ENCODE measurements at places on chromosomes 5 and 9.

GRCh38 chr9:106969696-106970095, 106.7 kb downstream of the ZNF462 start:
- no peak for DNase-seq

GRCh38 chr9:114688379-114688778, 6.4 kb upstream of the TEX48 start:
- no peak for DNase-seq

DNA sequence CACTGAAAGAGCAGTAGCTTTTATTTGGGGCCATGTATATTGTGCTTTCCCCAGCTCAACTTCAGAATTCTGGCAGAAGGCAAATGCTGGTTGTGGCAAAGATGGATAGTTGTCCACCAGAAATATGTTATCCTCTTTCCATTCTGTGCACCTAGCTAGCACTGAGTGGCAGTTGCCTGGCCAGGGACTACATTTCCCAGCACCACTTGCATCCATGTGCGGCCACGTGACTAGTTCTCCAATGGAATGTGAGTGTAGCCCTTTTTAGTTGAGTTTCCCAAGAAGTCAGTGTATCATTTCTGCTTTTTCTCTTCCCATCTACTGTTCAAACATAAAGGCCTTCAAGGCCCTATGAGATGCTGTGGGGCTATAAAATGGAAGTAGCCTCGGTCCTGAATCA, 354.0 kb upstream of the CLINT1 start:
- no peak for DNase-seq

GRCh38 chr9:87562062-87562461, 64.4 kb downstream of the DAPK1 start:
- DNase-seq = no peak

DNA sequence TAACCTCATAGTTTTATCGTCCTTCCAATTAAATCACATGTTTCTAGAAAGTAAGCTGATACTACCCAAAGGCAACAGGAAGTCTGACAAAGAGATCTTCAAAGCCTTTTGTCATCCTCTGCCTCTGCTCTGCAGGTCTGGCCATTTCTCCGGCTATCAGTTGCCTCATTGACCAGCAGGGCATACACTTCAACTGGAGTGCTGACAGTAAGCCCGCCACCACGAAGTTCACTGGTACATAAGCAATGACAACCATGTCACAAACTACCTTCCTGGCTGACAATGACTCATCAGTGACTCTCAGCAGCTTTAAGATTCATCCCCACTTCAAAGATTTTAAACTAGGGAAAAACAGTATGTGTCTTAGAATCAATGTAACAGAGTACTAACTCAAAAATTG, 20.6 kb downstream of the SPTLC1 start:
- DNase-seq = no peak

DNA sequence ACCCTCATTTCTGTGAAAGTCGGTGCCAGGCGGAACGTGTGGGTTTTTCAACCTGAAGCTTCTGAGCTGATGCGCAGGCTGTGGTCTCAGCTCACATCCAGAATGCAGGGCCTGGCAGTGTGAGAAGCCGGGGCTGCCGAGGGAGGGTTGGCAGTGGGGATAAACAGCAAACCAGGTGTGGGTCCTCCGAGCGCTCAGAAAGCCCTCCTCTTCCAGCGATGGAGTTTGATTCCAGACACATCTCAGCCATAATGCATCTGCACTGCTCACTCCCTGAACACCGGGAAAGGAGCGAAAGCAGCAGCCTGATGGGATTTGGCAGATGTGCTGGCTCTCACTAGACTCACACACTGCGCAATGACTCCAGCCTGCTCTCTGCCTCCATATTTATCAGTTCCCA, 280.1 kb downstream of the HSPA4 start:
- no peak for DNase-seq

DNA sequence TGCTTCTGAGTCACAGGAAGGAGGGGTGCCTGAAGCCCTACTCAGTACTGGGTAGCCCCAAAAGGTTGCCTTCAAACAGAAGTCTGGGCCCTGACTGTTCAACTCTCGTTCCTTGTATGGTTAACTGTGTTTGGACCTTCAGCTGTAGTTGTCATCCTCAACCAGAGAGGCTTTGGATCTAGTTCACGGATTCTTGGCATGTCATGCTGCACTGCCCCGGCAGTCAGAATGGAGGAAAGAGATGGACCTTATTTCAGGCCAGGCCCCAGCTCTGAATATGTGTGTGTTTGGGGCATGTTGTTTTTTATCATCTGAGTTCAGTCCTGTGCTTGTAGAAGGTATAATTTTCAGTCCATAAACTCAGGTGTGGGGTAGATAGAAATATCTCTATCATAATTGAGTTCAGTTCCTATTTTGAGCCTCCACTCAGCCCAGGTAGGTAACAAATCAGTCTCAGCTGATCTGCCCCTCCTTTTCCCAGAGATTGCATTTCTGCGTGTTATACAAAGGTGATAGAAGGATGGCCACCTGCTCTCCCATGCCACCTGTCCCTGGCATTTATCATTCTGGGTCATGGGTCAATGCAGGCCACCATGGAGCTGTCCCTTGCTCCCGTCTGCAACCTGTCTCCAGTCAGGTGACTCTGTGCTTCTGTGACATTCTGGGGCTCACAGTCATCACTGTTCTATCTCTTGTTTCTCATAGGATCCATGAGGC, 127.5 kb upstream of the CPEB4 start:
- DNase-seq = no peak

GRCh38 chr9:76246680-76247079, 147.5 kb downstream of the RFK start:
- no peak for DNase-seq

DNA sequence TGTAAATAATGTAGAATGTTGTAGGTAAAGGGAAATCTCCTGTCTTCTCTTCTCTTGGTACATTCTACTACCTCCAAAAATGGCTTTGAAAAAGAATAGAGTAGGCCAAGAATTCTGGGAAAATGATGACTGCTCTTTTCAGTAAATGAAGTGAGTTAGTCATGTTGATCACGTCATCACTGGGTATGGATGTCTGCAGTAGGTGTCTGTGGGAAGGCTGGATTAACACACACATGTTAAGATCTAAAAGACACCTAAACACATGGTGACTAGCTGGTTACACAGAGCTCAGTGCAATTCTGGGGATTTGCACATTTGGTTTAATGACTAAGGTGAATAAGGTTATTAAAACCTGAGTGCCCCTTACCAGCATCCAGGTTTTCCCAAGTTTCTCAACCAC, 161.5 kb downstream of the CEP120 start:
- no peak for DNase-seq

DNA sequence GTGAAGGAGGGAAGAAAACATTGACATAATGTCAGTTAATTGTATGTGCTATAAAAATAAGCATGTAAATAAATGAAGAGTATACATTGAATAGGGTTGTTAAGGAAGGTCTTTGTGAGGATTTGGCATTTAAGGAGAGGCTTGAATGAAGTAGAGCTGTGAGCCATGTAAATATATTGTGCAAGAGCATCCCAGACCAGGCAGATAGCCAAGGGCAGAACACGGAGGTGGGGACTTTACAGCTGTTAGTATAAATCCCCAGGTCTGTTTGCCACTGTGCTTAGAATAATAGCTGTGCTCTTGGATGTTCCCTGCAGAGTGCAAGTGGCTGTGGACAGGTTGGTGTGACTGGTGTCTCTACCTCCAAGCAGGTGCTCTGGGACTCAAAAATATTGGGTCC, 211.7 kb downstream of the LRRC70 start:
- no peak for DNase-seq

GRCh38 chr5:148569948-148570347, 84.4 kb downstream of the HTR4 start:
- DNase-seq = no peak

DNA sequence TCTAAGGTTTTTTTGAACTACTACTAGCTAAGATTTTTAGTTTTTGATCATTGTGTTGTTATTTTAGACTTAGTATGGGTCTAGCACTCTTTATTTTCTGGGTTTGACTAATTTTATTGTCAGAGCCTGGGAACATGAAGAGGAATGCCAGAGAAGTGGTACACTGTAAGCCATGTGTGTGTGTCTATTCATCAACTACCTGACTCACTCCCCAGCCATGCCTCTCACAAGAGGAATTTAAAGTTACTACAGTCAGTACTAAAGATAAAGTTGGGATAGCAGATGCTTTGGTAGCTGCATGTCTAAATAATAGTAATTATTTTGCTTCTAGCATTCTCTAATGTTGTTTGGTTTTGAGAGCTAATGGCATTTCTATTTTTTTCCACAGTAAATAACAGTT, 264.8 kb downstream of the CSNK1G3 start:
- peak; percentile 21 for DNase-seq

DNA sequence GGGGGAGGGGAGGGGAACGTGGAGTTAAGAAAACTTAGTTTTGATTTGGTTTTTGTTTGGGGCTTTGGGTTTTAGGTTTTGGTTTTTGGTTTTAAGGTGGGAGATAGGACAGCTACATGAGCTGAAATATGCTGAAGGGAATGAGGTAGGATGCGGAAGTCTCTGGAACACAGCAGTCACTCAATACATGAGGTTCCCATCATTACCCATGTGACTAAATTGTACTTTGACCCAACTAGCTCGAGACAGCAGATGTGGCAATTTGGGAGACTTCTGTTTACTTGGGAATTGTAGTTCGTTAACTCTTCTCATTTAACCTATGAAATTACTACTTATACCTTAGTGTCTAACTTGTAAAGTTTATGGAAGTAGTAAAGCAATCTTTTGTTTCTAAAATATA, 124.2 kb downstream of the TLE1 start:
- DNase-seq = no peak

DNA sequence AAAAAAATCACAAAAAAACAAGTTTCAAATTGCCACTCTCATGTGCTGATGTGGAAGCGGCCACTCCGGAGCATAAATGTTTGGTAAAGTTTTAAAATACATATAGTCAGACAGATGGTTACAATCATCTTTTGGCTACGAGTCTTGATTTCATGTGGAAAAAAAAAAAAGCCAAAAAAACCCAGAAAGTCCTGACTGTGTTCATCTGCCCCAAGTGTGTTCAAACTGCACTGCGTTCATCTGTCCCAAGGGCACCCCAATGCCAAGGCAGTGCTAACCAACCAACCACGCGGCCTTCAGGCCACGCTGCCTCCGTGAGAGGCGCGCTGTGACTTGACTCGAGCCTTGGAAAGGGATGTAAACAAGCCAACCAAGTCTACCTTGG, 127.1 kb downstream of the MYO10 start:
- no peak for DNase-seq

GRCh38 chr9:113222482-113222841, 1.1 kb downstream of the SLC31A1 start:
- peak; percentile 5 for DNase-seq

DNA sequence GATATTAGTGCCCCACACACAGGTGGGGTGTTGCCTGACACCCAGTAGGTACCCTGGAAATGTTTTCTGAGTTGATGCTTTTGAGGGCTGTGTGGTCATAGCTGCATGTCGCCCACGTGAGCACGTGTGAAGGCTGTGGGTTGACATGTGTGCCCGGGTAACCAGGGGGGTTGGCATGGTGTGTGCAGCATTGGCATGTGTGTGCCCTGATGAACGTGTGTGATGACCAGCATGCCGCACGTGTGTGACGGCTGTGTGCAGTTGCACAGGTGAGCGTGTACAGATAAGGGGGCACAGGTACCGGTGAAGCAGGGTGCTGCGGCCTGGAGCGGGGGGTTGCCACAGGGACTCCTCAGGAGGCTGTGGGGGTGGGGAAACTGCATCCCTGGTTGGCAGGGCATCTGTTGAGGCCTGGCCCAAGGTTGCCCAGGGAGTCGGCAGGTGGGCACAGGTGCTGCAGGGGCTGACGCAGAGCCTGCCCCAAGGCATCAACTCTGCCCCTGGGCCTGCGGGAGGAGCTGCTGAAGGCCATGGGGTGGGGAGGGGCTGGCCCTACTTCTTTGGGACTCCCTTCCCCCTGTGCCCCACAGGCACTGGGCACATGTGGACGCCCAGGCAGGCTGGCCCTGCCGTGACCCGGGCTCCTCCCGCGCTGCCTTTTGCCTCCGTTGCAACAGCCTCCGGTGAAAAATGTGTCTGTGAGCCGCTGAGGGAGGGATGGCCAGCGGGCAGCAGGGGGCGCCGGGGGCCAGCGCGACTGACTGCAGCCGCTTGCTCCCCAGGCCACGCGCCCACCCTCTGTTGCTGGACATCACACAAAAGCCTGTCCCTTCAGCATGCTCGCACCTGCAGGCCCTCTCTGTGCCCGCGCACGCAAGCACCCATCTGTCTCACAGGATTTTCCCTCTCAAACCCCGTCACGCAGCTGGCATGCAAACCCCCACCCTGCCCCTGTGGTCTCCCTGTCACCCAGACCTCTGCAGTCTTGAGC, 2.2 kb downstream of the UNC5A start:
- peak; percentile 72 for DNase-seq

DNA sequence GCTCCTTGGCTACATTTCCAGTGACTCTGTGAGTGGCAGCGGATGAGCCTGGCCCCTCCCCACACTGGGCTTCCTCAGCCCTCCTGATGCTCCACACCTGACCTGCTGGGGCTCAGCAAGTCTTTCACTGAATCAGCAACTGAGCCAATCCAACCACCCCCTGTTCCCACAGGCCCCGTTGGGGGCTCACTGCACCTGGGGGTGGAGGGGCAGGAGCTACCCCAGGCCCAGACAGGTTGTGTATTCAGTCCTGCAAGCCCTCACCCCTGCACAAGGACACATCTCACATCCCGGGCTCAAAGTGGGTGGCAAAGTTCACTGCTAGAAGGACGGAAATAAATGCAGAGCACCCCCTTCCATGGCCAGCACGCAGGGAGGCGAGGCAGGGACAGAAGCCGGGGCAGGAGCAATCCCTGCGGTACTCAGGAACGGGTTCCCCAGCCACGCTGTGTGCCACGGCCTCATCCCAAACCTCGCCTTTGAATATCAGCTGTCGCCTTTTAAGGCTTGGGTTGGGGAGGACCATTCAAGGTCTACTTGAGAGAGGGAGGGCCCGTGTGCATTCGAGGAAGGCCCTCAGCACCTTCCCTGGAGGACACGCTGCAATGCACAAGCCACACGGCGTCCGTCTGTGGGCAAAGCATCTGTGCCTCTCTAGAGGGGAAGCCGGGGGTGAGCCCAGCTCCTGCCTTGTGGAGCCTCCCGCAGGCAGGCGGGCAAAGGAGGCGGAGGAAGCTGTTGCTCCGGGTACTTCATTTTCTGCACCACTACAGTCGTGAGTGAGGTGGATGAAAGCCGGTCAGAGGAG, 75.0 kb upstream of the SARDH start:
- no peak for DNase-seq

DNA sequence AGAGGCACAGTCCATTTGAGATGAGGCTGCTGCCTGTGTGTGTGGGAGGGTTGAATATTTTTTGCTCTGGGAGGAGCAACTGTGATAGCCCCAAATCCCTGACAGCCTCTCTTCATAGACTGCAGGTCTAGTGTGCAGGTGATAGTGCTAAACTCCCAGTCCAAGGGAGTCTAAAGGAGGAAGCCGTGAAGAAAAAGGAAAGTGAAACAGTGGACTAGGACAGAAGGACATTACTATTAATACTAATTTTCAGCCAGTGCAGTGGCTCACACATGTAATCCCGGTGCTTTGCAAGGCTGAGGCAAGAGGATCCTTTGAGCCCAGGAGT, 295.0 kb downstream of the PDE4D start:
- no peak for DNase-seq

DNA sequence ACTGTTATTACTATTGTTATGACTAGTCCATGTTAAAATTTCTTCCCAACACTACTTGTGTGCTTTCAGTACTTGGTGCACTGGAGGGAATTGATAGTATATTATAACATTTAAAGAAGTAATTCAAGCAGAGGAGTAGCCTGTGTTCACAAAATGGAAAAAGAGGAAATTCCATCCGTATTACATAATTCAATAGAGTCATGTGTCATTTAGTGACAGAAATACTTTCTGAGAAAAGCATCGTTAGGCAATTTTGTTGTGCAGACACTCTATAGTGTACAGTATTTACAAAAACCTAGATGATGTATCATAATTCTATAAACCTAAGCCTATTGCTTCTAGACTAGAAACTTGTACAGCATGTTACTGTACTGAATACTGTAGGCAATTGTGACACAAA, 78.3 kb upstream of the PCSK5 start:
- DNase-seq = no peak
